NCI-H1436 treated with DMSO at 0.1 percent for 48 hours (cell line): ENCODE measurements at places on chromosomes 7 and 10.

GRCh38 chr7:5665094-5666025, 116.1 kb downstream of the RNF216 start:
- no peak for DNase-seq

GRCh38 chr10:71873582-71874211, 22.6 kb upstream of the PSAP start:
- DNase-seq: no peak

GRCh38 chr10:109959259-109960145, 36.2 kb upstream of the XPNPEP1 start:
- DNase-seq: no peak

DNA sequence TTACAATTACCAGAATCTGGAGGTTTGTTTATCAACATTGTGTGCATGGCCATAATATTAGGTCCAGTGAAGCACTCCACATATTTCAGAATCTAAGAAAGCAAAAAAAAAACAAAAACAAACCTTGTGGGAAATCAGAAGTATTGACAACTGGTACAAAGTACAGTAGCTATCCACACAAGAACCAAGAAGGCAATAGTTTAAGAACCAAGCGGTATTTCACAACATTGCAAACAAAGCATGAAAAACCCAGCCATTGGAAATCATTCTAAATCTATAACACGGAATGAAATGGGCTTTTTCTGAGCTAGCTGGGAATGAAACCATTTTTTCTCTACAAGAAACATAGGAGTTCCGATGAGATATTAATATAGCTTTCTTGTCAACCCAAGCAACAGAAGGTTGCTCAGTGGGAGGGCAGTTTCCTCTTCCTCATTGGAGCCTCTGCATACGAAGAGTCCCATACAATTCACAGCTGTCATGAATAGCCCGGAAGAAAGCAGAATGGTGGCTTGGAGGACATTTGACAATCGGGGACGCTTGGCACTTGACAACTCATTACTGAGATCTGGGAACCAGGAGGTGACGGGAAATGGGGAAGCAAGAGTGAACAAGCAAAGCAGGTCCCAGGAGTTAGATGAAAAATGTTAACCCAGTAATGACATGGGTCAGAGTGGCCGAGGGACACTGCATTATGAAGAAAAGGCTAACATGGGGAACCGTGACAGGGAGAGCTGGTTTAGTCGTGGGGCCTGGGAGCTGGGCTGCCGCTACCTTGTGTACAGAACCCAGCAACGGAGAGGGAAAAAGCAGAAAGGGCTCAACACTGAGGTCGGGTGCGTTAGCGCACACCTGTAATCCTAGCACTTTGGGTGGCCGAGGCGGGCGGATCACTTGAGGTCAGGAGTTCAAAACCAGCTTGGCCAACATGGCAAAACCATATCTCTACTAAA, 7.8 kb downstream of the PHYH start:
- DNase-seq: no peak

DNA sequence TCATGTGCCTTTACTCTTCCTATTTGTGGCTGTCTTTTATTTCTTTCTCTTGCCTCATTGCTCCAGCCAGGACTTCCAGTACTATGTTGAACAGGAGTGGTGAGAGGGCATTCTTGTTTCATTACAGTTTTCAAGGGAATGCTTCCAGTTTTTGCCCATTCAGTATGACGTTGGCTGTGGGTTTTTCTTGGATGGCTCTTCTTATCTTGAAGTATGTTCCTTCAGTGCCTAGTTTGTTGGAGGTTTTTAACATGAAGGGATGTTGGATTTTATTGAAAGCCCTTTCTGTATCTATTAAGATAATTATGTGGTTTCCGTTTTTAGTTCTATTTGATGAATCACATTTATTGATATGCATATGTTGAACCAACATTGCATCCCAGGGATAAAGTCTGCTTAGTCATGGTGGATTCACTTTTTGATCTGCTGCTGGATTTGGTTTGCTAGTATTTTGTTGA, 96.8 kb downstream of the GLCCI1 start:
- DNase-seq: no peak

DNA sequence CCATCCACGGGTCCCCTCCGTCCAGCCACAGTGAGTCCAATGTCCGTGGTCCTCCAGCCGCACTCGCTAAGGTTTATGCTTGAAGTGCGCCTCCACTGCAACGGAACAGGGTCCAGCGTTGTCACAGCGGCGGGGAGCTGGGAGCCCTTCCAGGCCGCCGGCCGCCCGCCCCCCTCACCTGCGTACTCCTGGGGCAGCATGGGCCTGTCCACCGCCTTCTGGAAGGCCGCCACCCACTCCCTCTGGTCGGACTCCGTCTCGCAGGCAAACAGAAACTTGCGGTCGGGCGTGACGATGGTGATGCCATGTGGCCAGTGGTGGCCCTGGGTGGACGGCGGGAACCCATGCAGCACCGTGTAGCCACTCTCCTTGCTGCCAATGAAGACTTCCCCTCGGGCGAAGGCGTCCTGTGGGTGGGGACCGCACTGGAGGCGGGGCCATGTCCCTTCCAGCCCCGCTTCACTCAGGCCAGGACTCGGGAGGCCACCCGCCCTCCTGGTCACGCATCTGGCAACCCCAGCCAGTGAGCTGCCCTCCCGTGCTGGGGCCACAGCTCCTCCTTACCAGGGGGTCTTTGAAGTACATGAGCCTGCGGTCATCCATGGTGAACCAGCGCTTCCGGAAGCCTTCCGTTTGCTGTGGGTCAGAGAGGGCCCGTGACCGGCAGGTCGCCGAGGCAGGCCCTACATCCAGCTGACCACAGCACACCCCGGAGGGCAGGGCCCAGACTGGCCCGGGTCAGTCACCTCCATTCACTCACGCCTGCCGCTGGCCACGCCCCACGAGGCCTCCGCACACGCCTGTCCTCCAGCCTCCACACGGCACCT, 22.7 kb downstream of the GET4 start:
- no peak for DNase-seq

DNA sequence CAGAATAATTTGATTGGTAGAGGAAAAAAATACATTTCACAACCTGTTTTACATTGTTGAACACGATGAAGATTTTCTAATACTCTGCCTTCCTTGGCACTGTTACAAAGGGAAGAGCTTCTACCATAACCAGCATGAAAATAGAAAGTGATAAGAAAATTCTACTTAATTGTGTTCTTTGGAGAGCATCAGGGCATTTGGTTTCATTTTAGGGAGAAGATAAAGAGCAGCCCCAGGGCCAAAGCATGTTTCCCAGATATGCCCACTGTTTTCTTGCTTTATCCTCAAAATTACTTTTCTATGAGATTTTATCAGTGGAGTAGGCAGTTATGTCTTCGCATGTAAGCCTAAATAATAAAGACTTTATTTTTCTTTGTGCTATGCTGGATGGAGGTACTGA, 9.5 kb downstream of the CHRM2 start:
- no peak for DNase-seq

GRCh38 chr7:20083781-20084180, 133.4 kb downstream of the MACC1 start:
- no peak for DNase-seq

GRCh38 chr10:35986756-35987502, 344.8 kb upstream of the FZD8 start:
- DNase-seq: no peak

- peak; percentile 70 for DNase-seq
Measured at GRCh38 chr10:36725581-36726520, 399.5 kb upstream of the ANKRD30A start.

- DNase-seq: no peak
Measured at GRCh38 chr7:102914585-102914984, 1.8 kb downstream of the LRRC17 start.
